ENCODE measurements at places on chromosomes 4 and X. TPM values are rescaled to one million over a fixed set of nuclear protein-coding genes. Genes with fewer than 3 reads are reported as not detected.
A peak's percentile ranks its signal among the peaks of the same experiment; 100 is the strongest.

CCDC110 gene
- 0.59 TPM for total RNA-seq

NKX3-2 gene
- total RNA-seq, result not detected

TKTL2 gene
- not detected for total RNA-seq

HTN1 gene
- total RNA-seq, result not detected

BEX5 gene
- not detected for total RNA-seq

DNA sequence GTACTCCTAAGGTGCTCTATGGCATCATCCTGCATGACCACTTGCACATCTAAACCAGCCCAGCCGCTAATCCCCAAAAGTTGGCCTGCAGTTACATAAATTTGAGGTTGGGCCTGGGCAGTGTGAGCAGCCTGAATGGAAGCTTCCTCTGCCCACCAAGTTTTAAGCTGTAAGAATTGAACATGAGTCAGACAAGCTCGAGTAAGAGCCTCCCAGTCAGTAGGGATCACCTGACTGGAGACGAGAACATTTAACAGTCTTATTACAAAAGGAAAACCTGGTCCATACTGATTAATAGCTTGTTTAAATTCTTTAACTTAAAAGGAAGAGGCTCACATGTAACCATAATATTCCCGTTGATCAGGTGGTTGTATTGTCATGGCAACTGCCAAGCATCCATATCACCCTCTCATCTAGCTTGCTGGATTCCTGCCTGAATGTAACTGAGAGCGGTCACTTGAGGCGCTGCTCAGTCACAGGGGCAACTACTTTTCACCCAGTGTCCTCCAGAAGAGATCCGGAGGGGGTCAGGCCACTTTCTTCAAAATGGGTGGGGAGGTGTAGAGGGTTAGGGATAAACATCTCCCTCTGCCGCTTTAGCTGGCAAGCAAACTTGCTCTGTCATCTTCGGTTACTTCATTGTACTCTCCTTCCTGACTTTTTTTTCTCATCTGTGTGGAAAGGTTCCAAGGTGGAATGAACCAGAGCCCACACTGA, 56.6 kb upstream of the WDR1 start:
- DNase-seq, result peak; percentile 82

- no peak for DNase-seq
Measured at GRCh38 chr4:88130544-88131305, 27.7 kb downstream of the ABCG2 start.

GRCh38 chr4:17013382-17014006, 115.0 kb upstream of the LDB2 start:
- no peak for DNase-seq

DNA sequence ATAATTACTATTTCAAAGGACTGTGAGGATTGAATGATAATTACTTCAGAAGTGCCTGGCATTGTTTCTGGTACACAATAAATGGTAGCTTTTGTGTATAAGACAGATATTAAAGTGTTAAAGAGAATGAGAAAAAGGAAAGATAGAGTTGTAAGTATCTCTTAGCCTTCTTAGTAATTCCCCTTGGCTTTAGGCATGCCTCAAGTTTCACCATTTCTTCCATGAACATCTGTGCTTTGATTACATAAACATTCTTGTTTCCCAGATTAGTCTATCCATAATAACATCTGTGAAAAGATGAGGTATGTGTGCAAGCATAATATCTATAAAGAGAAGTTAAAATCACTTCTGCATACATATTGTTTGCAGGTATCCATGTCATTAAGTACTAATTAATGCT, 230.9 kb upstream of the TEX13A start:
- DNase-seq, result no peak

- DNase-seq, result no peak
Measured at GRCh38 chrX:72351606-72352334, 46.1 kb upstream of the CITED1 start.

- no peak for DNase-seq
Measured at GRCh38 chr4:15375667-15376066, 52.2 kb upstream of the C1QTNF7 start.

- DNase-seq, result no peak
Measured at GRCh38 chr4:174358410-174358809, 74.7 kb downstream of the CEP44 start.

GRCh38 chr4:82268050-82268825, 105.6 kb downstream of the HNRNPD start:
- DNase-seq, result peak; percentile 70

DNA sequence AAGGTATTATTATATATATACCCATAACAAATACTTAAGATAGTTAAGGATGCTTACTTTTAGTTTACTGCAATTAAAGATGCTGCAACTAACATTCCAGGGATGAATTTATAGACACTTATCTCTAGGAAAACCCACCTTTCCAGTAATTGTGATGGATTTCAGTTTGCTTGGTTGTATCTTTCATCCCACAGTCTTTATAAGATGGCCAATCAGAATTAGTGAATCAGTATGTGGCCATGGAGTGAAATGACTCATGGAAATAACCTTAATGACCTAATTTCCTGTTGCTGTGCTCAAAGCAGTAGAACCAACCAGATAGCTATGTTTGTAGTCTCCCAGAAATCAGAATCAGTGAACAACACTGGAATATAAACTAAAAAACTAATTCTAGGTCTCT, 26.4 kb downstream of the MOSPD2 start:
- DNase-seq, result peak; percentile 67

GRCh38 chr4:181281451-181281850, 961.8 kb upstream of the TENM3 start:
- DNase-seq, result no peak

DNA sequence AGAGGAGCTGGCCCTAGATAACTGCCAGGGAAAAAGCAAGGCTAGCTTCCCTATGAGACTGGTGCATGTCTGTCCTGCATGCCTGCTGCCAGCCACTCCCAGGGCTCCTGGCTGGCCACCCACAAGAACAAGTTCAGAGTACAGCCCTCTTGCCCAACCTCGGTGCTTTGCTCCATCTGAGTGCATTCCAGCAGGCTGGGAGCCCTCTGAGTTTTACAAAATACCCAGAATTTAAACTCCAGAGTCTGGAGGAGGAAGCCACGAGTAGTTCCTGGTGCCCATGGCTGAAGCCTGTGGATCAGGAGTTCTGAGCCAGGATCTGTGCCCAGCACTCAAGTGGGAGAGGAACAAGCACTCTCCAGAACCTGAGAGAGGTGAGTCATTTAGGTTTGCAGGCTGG, 111.6 kb downstream of the MAGEE2 start:
- DNase-seq, result no peak

DNA sequence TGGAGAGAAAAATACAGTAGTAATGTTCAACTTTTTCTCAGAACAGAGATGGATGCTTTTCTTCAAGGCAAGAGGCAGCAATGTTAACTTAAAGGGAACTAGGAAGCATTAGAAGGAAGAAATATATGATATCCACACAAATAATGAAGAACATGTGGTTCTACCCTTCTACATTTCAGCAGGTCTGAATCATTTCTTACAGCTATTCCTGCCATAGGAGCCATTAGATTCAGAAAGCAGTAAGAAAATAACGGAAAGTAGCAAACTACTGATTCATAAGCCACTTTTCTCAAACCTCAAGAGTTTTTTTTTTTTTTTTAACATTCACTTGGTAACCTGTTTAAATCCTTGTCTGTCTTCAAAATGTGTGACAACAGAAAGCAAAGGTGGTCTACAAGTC, 1251.6 kb upstream of the AGA start:
- DNase-seq, result no peak

DNA sequence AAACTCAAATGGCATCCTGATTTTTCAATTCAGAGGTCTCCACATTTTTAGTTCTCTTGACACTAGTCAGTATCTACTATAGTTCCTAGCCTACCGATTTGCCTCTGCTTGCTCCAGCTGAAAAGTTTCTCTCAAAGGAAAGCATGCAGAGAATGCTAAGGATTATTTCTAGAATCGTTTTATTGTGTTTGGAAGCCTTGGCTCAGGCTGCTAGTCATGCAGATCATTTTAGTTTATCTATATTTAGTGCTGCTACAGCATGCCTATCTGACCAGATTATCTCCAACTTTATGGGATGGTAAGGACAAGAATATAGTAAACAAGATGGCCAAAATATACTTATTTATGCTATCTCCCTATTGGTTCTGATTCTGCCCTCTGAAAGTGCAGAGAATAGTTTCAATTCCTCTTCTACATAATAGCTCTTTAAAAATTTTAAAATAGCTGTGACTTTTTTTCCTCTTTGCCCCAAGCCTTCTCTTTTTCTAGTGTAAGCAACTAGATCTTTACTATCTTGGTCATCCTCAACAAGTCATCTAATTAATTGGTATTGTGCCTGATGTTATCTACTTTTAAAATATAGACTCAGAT, 15.7 kb upstream of the DRP2 start:
- DNase-seq, result no peak

GRCh38 chr4:128802680-128803628, 6.5 kb upstream of the JADE1 start:
- DNase-seq, result no peak

DNA sequence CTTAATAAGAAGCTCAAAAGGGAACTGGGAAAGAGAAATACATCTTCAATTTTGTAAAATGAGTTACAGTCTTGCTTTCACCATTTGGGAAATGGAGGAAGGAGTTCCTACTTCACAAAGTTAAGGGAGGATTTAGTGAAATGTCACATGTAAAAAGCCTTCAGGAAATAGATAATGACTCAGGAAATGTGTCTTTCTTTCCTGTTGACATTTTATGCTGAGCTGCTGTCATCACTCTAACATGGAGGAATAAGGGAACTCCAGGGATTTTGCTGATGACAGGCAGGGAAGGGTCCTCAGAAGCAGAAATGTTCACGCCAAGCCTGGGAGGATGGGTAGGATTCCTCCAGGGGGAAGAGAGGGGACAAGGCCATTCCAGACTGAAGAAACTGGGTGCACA, 251.1 kb downstream of the USP46 start:
- no peak for DNase-seq

- no peak for DNase-seq
Measured at GRCh38 chr4:171667906-171668305, 145.3 kb upstream of the GALNTL6 start.

DNA sequence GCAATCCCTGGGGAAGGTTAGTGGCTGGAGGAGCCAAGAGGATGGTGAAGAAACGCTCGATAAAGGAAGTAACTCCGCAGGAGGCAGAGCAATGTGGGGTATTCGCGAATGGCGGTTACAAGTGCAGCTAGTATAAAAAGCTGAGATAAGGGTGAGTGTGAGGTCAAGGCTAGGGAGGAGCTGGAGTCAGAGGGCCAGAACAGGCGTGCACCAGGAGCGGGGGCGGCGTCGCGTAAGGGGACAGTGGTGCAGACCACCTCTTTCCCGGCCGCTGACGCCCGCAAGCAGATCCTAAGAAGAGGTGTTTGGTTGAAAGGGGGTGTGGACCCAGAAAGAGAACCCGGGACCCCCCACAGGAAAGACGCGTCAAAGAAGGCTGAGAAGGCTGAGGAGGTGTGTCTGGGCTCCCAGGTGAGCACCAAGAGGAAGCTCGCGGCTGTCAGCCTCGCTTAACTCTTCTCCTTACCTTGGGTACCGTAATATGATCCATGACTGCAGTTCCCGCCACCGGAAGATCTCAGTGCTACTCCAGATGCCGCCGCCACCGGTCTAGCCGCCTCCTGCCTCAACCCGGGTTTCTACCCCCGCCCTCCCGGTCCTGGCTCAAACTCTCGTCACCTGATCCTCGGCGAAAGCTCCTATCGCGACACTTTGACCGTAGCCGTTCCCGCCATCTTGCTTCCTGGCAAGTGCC, at the start of gene MTMR8:
TSS of gene MTMR8 (minus strand) at position 579 of the 694 bp plus-strand sequence. CDS start at position 490, 89 bp downstream.
- DNase-seq, result peak; percentile 62

GRCh38 chr4:8706216-8707044, 113.9 kb downstream of the CPZ start:
- no peak for DNase-seq

GRCh38 chrX:130145123-130145522, 20.5 kb downstream of the AIFM1 start:
- DNase-seq, result no peak

DNA sequence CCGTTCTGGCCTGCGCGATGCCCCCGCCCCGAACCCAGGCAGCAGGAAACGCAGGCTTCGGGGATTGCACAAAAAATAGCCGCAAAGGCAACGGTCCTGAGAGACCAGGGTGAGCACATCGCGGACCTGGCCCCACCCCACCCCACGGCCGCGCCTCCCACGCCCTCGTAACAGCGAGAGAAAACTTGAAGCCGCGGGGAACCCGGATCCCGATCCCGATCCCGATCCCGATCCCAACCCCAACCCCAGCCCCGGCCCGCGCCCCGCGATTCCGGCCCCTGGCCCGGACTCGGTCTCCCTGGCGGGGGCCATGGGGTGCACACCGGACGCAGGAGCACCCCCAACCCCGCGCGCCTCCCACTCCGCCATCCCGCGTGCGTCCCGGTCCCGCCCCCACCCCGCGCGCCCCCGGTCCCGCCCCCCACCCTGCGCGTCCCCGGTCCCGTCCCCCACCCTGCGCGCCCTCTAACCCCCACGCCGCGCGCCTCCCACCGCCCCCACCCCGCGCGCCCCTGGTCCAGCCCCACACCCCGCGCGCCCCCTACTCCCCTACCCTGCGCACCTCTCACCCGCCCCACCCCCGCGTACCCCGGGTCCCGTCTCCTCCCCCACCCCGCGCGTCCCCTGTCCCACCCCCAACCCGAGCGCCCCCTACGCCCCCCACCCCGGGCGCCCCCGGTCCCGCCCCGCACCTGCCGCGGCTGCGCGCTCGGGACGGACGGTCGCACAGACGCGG, 29.0 kb downstream of the NOP14 start:
- DNase-seq, result peak; percentile 48

DNA sequence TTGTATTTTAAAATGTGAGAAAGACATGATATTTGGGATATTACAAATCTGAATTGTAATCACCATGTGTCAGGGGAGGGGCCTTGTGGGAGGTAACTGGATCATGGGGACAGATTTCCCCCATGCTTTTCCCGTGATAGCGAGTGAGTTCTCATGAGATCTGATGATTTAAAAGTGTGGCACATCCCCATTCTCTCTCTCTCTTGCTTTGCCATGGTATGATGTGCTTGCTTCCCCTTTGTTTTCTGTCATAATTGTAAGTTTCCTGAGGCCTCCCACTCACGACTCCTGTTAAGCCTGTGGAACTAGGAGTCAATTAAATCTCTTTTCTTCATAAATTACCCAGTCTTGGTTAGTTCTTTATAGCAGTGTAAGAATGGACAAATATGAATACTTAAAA, 39.0 kb downstream of the CCDC158 start:
- no peak for DNase-seq

DNA sequence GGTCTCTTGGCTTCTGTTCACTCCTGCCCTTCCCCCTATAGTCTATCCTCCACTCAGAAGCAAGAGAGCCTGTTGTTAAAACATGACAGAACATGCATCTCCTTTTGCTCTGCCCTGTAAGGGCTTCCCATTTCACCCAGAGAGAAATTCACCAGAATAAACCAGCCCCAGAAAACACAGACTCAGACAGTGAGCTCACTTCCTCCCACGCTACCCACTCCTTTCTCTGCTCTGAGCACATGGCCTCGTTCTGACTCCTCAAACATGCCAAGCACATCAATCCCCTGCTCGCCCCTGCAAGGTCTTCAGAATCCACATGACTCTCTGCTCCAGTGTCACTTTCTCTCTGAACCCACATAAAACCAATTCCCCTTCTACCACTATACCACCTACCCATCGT, 50.4 kb downstream of the MID1 start:
- peak; percentile 75 for DNase-seq

- no peak for DNase-seq
Measured at GRCh38 chr4:91764085-91764484, 539.7 kb upstream of the GRID2 start.

All from mammary epithelial cell (primary cell).